ENCODE measurements at places on chromosomes 2 and 18.

DNA sequence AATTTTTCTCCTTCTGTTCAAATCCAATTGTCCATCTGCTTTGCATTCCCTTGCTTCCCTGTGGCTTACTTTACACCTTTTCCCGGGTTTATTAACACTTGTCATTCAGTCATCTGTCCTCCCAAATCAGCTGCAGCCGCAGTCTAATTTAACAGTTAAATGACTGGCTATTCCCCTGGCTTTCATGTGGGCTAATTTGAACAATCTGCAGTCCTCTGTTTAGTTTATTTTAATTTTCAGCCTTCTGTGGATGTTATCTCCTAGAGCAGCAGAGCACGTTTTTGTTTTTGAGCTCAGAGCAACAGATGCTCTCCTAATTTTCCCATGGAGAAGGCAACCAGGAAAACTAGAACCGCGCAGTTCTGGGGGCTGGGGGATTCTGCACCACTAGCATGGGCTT lies 55.0 kb downstream of the MEP1B start:
- no peak for DNase-seq

DNA sequence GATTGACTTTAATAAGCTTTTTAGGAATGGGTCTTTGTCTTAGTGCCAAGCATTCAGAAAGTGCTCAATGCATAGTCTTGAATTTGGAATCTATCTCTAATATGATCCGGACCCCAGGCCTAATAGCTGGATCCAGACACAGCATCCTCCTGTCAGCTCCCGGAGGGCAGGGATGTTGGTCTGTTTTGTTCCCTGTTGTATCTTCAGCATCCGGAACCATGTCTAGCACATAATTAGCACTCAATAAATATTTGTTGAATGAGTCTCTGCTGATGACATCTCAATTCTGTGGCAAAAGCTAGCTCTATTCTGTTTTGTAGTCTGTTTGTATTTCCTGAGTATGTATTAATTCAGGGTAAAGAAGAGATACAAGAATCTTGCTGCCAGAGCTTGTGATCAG lies 169.1 kb downstream of the DCDC2C start:
- no peak for DNase-seq

DNA sequence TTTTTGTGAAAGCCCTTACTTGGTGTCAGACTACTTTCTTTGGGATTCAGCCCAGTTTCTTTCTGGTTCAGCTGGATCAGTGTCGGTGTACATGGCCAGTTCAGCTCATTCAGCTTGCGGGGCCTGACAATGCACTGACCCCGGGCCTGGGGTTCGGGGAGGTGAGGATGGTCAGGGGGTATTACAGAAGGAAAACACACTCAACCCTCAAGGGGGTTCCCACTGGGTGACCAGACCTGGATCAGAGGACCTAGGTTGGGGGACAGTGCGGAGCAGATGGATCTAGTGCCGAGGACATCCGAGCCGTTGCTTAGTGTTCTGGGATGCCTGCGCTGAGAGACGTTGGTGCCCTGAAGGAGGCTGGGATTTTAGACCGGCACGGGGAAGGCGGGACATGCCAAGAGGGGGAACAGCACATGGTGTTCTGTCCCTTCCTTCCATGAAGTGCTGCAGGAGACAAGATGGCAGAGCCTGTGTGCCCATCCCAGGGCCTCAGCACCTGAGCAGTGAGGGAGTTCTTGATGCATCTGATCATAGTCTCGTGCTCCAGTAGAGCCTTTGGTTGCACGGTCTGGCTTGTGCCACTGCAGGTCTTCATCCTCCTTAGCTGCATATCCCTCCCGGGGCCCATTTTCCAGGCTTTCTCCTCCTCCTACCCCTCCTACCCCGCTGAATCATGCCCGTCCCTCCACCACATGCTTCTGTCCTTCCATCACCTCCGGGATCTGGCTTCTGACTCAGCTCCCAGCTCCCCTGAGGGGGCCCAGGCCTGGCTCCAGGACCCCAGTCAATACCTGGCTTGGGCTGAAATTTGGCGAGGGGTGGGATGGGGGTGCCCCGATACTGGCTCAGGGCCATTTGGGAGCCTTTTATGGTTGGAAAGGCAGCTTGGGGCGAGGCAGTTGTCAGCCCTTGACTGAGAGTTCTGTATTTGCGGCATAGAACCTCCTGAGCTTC lies 18.0 kb downstream of the SPEG start:
- no peak for DNase-seq

DNA sequence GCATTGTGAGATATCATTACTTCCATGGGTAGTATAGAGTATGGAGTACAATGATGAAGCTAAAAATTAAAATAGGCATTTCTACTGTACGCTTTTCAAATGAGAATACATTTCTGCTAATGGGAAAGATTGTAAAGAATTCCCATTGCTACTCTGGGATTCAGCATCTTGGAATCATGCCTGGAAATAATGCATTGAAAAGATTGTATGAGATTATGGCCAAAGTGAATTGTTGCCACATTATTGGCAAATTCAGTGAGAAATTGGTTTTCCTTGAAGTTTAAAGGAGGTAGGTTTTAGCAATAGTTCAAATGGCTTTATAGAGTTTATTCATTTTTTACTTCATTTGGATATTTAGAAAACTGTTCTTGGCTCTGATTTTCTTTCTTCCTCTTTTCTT lies 157.9 kb downstream of the GULP1 start:
- DNase-seq, result no peak

All from frontal cortex (tissue), 4 donors.